Activated CD4-positive, alpha-beta T cell treated with anti-CD3 and anti-CD28 coated beads, Interleukin-2, Interleukin-4, amounts not matched to agents 100 ng/mL and 50 ng/mL, durations not matched to agents 16 hours and 8 hours (primary cell): ENCODE measurements at places on chromosomes 6 and 20.

DNA sequence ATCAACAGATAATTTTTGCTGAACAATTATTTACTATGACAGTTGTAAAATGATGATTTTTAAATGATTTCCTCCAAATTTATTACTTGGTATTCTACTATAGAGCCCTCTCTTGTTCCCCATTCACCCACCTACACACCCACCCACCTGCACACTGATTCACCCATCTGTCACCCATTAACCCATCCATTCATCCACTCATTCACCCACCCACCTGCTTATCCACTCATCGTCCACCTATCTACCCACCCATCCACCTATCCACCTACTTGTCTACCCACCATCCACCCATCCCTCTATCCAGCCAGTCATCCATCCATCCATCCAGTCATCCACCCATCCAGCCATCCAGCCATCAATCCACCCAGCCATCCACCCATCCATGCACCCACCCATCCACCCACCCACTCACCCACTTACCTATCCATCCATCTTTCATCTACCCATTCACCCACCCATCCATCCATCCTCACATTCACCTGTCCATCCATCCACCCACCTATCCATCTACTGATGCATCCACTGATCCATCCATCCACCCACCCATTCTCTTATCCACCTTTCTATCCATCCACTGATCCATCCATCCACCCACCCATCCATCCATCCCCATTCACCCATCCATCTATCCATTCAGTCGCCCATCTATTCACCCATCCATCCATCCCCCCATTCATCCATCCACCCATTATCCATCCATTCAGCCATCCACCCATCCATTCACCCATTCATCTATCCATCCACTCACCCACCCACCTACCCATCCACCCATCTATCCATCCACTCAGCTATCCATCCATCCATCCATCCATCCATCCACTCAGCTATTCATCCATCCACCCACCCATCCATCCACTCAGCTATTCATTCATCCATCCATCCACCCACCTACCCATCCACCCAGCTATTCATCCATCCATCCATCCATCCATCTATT is 72.0 kb downstream of the SYNJ2 start:
- DNase-seq, result no peak

GRCh38 chr6:36863670-36864540 is 10.7 kb downstream of the PPIL1 start:
- no peak for DNase-seq

DNA sequence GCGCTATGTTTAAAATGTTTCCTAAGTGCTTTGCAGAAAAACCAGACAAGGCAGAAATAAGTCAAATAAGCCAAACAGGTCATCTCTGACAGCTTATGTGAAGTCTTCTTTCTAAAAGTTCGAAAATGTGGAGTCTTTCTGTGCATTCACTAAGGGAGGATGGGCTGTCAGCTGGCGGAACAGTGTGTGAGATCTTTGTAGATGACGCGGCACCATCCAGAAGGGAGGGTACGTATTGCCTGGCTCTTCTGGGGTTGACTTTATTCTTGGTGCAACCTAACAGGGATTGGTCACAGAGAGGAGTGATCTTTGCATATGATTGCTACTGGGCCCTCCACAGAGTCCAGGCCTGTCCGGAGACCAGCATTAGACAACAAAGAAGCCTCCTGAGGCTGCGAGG is 114.5 kb upstream of the EDN1 start:
- no peak for DNase-seq

- DNase-seq, result peak; percentile 45
These were observed 18.8 kb upstream of the CLPSL2 start for GRCh38 chr6:35757456-35758123.

DNA sequence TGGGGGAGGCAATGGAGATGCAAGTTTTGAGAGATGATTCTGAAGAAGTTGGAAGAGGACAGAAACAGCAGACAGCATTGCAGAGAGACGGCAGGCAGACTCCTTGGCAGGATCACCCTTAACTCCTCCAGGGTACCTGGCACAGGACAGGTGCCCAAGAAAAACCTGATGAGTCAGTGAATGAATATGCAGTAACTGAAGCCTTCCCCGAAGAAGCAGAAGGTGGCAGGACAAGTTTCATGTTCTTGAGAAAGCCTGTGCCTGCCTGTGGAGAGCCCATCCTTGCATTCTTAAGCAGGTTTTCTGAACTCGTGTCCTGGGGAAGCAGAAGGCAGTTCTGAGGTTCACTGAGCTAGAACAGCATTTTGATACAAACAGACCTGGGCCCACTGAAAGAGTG is 79.6 kb upstream of the SASH1 start:
- DNase-seq, result no peak

GRCh38 chr6:72930556-72931132 is 294.7 kb downstream of the KHDC1L start:
- DNase-seq, result no peak

GRCh38 chr6:166462461-166463135 is 79.9 kb upstream of the MPC1 start:
- no peak for DNase-seq

GRCh38 chr20:52457826-52458225 is 266.2 kb upstream of the ZFP64 start:
- no peak for DNase-seq

GRCh38 chr6:92777146-92777740 is 642.1 kb downstream of the EPHA7 start:
- no peak for DNase-seq

- no peak for DNase-seq
These were observed 1.4 kb upstream of the SLC29A1 start for GRCh38 chr6:44221961-44222335.

DNA sequence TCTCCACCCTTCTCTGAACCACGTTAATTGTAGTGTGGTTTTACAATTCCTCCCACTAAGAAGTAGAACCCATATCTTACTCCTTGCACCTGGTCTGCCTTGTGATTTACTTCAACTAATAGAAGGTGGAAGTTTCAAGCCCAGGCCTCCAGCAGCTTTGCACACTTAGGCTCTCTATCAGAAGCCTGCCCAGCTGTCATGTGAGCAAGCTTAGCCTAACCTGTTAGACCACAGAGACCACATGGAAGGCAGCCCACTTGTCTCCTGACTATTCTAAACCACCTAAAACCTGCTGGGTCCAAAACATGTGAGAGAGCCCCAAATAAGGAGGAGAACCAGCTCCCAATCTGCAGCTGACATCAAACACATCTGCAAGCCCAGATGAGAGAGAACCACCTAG is 127.6 kb upstream of the BTBD3 start:
- no peak for DNase-seq

- no peak for DNase-seq
These were observed 86.7 kb downstream of the GRM4 start for GRCh38 chr6:34059136-34059731.

DNA sequence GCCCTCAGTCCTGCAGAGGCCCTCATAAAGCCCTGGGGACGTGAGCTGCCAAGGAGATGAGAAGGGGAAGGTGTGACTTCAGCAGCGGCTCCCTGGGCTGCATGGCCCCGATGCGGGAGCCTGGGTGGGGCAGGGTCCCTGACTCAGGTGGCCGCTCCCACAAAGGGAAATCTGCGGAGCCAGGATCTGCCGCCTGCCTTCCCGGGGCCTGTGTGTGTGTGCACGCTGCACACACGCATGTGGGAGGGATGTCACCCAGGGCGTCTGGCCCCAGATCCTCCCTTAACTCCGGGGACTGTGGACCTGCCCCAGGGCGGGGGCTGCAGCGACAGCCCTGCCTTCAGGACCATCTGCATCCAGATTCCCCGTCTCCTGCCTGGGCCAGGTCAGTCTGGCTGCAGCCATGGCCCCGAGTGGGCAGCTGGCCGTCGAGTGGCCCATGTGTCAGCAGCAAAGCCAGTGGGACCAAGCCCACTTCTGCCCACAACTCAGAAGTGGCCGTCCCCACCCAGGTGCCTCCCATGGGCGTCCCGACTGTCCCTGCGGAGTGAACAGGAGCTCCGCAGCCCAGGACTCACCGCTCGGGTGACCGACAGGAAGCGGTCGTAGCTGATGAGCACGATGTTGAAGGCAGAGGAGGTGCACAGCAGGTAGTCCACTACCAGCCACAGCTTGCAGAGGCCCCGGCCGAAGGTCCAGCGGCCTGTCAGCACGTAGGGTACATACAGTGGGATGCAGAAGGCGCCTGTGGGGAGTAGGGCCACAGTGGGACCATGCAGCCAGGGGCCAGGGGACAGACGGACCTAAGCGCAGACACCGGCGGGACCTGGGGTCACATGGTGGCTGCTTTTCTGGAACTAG is 1.9 kb downstream of the HRH3 start:
- no peak for DNase-seq
